ENCODE measurements at places on chromosomes 4 and X.
A peak's percentile ranks its signal among the peaks of the same experiment; 100 is the strongest.

GRCh38 chr4:122669911-122670738 lies 49.3 kb upstream of the IL21 start:
- no peak for DNase-seq

GRCh38 chr4:185654311-185654710 lies 119.0 kb upstream of the PDLIM3 start:
- no peak for DNase-seq

GRCh38 chrX:112642349-112642748 lies 37.4 kb downstream of the LHFPL1 start:
- peak; percentile 70 for DNase-seq

DNA sequence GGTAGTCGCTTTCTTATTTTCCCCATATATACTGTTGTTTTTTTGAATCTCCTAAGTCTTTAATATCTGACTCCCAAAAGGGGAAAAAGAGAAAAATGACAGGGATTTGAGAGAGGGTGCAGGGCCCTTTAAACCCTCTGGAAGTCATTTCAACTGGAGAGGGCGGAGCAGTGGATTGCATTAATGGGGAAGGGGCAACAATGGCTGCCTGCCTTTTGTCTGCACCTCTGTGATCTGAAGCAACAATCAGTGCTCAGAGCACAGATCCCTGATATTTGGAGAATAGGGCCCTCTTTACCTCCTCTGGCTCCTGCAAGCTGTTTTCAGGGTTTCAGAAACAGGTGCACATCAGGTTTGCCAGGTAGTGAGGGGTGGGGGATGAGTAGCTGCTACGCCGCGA lies 1458.3 kb upstream of the TENM3 start:
- no peak for DNase-seq

- no peak for DNase-seq
These were observed 1141.1 kb downstream of the STIM2 start for GRCh38 chr4:28001698-28002097.

DNA sequence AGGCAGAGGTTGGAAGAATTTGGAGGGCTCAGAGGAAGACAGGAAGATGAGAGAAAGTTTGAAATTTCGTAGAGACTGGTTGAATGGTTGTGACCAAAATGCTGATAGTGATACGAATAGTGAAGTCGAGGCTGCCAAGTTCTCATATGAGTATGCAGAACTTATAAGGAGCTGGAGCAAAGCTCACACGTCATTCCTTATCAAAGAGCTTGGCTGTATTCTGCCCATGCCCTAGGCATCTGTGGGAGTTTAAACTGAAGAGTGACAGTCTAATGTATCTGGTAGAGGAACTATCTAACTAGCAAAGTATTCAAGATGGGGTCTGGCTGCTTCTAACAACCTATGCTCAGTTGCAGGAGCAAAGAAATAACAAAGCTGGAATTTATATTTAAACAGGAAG lies 102.1 kb downstream of the PCDH18 start:
- no peak for DNase-seq

GRCh38 chr4:88616275-88617150 lies 24.2 kb downstream of the HERC3 start:
- no peak for DNase-seq

GRCh38 chrX:11478911-11479310 lies 185.7 kb downstream of the AMELX start:
- DNase-seq, result no peak

- DNase-seq, result no peak
These were observed 16.8 kb downstream of the SCFD2 start for GRCh38 chr4:53349091-53349491.

DNA sequence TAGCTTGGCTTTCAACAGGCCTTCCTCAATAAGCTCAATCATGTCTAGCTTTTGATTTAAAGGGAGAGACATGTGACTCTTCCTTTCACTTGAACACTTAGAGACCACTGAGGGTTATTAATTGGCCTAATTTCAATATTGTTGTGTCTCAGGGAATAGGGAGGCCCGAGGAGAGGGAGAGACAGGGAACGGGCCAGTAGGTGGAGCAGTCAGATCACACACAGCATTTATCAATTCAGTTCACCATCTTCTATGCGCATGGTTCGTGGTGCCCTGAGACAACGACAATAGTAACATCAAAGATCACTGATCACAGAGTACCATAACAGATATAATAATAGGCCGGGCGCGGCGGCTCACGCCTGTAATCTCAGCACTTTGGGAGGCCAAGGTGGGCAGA lies 17.8 kb downstream of the ZNF81 start:
- peak; percentile 31 for DNase-seq

GRCh38 chrX:46730765-46731164 lies 28.2 kb downstream of the SLC9A7 start:
- DNase-seq, result no peak

DNA sequence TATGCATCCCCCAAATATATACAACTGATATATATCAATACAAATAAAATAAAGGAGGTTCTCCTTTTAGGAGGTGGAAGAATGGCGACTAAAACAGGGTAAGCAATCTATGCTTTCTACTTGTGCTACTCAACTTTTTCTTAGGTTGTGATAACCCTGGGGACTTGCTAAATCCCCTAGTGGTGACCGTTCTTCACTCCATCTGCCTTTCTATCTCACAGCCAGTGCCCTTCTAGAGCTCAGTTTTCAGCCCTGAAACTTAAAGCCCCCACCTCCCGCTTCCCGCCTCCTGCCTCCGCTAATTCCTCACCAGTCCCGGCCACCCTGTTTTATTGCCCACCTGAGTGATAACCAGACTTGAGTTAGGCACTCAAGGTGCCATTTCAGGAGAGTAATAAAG lies 15.5 kb upstream of the ESX1 start:
- DNase-seq, result no peak

GRCh38 chr4:33625748-33626147 lies 2618.6 kb downstream of the ARAP2 start:
- peak; percentile 40 for DNase-seq

- no peak for DNase-seq
These were observed 552.1 kb downstream of the SPOCK3 start for GRCh38 chr4:166682200-166682599.

DNA sequence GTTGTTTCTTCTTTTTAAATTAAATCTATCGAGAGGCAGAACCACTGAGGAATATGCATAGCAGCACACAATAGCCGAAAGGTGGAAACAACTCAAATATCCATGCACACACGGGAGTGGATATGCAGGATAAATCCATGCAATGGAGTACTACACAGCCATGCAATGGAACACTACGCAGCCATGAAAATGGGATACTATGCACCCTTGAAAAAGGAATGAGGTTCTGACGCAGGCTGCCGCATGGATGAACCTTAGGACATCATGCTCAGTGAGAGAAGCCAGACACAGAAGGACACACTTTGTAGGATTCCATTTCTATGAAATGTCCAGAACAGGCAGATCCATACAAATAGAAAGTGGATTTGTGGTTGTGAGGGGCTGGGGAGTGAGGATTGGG lies 18.4 kb upstream of the P2RY8 start:
- no peak for DNase-seq

DNA sequence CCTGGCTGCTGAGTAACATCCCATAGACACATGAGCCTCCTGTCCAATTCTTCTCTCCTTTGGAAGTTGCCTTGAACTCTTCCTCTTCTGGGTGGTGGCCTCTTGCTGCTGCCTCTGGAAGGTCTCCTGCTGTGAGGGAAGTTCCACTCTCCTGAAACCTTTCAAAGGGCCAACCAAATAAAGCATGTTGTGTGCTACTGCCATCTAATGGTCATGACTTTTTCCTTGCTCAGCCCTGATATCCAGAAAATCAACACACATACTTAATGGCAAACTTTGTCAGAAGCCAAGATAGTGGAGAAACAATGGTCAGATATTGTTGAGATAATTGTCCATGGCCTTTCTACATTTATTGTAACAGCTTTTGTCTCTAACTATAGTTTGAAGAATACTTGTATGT lies 19.1 kb upstream of the ZXDA start:
- peak; percentile 49 for DNase-seq

DNA sequence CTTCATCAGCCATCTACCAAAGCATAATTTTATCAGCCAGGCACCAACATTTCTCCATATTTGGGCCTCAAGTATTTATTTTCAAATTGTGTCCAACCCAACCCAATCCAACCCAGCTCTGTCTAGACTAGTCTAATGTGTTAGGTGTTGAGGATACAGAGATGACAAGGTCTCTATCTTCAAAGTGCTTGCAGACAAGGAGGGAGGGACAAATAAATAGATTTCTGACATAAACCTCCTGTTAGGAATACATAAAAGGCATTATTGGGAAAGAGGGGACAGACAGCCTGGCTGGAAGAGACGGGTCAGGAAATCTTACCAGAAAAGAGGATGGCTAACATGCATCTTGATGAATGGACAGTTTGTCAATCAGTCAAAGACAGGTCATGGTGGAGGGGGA lies 115.4 kb upstream of the RPS6KA3 start:
- DNase-seq, result no peak

GRCh38 chrX:120795301-120795700 lies 80.4 kb downstream of the CT47B1 start:
- DNase-seq, result no peak

DNA sequence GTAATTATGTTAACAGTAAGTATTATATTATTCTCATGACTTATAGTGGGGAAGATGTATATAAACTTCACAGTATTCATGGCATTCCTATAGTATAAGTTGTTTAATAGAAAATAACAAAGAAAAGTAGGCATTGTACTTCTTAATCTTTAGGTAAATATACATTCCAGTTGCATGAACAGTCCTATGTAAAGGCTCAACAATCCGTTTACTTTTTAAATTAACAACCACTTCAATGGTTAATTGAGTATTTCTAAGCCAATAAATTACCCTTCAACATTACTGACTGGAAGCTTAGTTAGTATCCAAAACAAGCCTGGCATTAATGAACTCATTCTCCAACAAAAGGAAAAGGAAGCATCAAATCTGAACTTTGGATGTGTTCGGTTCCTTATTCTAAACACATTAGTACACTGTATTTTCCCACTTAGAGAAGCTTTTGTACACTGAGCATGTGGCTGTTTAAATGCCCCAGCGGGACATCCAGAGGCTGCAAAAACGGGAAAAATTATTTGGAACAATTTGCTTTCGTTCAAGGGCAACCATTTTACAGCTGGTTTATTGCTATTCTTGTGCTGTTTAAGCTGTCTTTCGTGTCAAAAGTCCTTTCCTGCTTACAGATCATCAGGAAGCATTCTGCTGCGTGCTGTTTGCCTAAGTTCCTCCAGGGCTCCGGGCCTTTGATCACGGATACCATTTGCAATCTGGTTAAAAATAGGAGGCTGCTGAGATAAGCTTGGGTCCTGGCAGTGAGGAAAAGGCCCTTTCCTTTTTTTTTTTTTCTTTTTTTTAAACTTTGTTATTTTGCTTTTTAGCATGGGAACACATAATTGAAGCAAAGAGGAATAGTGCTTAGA lies 460.3 kb downstream of the SPRY1 start:
- no peak for DNase-seq

- no peak for DNase-seq
These were observed 53.3 kb downstream of the JADE1 start for GRCh38 chr4:128862608-128863311.

- no peak for DNase-seq
These were observed 102.5 kb downstream of the SH3RF1 start for GRCh38 chr4:169167957-169168858.

DNA sequence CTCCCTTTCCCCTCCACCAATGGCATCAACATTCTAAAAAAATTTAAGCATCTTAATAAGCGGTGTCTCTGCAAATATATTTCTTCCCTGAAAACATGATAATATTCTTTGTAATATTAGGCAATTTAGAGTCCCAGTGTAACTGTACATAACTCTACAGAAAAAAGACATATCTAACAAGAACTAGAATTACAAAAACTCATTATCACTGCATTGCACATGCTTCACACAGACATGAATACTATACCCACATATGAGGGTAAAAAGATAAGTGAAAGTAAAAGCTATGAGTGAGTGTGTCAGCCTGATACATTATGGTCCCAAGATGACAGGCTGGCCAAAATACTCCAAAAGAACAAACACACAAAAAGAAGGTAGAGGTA lies 2.4 kb upstream of the FGB start:
- DNase-seq, result no peak

GRCh38 chr4:137532869-137533236 lies 559 bp upstream of the PCDH18 start:
- DNase-seq, result peak; percentile 7

DNA sequence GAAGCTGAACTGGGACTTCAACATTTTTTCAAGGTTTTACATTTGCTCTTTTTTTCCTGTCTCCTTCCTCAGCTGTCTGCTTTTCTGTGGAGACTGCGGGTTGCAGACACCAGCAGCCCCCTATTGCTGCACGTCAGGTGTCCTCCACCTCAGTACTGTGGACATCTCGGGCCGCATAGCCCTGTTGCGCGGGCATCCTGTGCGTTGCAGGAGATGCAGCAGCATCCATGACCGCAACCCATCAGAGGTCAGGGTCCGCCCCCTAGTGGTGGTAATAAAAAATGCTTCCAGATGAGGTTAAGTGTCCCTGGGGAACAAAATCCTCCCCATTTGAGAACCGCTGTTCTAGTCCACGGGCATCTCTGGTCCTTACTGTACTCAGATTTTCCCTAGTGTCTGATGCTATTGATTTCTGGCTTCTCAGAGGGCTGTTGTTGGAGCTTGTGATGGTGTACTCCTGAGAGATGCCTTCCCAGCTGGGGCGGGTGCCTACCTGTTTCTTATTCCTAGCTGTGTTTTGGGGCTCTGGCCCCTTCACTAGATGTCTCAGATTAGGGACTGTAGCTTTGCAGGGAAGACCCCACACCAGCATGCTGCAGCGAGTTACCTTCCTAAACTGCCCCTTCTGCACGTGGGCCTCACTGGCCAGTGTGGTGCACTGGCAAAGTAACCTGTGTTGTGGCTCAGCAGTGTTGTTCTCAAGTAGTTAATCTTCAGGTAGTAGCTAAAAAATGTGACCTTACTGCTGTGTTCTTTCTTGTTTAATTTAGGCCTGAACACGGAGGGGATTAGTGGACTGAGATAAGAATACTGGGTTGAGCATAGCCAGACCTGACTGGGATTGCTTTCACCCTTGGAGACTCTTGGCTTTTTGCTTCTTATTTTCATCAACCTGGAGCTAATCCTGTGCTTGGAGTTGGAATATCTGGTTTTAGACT lies 28.2 kb downstream of the NSD2 start:
- peak; percentile 44 for DNase-seq

GRCh38 chrX:19121898-19122640 lies at the start of gene ADGRG2:
Gene ADGRG2 (minus strand): TSS chrX:19122468. CDS start chrX:19068834, 53,634 bp downstream.
- no peak for DNase-seq

DNA sequence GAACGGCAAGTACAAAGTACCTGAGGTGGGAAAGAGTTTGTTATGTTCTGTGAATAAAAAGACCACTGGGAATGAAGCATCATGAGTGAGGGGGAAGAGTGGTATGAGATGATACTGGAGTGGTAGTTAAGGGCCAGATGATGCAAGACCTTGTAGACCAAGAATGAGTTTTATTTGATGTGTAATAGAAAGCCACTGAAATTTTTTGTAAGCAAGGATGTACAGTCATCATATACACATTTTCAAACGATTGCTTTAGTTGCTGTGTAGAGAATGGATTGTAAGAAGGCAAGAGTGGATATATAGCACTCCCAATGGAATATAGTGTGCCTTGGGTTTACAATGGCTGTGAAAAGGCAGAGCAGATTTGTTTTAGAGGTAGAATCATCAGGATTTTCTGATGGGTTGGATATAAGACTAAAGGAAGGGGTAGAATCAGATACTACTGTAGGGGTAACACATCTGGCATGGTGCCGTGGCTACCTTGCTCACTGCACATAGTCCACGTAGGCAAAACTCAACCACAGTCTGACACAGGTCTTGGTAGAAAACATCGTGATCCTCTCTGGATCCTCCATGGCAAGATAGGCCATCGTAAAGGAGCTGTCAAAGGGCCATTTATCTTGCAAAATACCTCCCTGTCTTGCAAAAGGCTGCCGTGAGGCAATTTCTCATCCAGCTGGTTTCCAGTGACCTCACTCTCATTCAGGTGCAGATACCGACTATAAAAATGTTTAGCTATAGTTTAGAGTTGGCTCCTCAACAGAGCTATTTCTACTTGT lies 14.9 kb downstream of the TIFA start:
- DNase-seq, result peak; percentile 93

All from RKO (cell line).